ENCODE measurements at places on chromosomes 4 and X.

DNA sequence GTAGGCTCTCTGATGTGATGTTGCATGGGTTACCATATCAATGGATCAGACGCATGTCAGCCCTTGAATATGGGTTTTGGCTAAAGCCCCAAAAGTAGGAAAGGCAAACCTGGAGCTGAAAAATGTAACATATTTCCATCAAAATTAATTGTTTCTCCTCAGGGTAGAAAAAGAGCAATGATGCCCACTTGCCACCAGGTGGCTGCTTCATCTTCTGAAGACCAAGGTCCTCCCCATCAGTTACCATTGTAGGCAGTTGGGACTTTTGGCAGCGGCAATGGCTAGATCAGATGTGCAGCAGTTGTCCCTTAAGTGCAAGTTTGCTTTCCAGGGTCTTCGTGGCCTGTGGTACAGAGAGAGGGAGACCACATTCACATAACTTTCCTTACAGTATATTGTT is 118.2 kb downstream of the NAF1 start:
- DNase-seq, result peak; percentile 3

DNA sequence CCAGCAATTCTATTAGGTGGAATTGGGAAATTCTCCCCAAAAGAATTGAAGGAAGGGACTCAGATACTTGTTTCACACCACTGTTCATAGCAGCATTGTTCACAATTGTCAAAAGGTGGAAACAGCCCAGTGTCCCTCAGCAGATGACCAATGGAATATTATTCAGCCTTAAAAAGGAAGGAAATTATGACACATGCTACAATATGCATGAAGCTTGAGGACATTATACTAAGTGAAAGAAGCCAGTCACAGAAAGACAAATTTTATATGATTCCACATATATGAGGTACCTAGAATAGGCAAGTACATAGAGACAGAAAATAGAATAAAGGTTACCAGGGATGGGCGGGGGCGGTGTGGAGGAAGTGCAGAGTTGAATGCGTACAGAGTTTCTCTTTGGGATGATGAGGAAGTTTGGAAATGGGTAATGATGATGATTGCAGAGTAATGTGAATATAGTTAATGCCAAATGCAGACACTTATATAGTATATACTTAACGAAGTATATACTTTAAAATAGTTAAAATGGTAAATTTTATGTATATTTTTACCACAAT is 29.6 kb downstream of the DOCK11 start:
- DNase-seq, result no peak

GRCh38 chrX:12802741-12803140 is 11.5 kb downstream of the PRPS2 start:
- DNase-seq, result no peak

GRCh38 chr4:2497324-2497723 is 28.4 kb downstream of the RNF4 start:
- DNase-seq, result no peak

GRCh38 chr4:93700571-93700970 is 128.0 kb upstream of the ATOH1 start:
- no peak for DNase-seq

DNA sequence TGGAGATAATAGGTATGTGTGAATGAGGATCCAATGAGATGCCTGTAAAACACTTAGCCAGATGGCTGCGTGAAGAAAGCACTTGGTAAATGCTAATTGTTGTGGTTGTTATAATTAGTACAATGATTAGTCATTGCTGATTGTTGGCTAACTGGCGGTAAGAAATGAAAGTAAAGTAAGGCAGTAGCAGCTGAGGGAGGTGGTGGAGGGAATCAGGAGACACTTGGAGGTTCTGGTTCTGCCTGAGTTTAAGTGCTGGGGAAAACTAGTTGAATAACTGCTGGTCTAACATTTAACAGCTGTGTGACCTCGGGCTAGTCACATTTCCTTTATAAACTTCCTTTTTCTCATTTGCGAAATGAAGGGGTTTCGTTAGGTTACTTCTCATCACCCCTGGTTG is 30.9 kb downstream of the CD38 start:
- no peak for DNase-seq

DNA sequence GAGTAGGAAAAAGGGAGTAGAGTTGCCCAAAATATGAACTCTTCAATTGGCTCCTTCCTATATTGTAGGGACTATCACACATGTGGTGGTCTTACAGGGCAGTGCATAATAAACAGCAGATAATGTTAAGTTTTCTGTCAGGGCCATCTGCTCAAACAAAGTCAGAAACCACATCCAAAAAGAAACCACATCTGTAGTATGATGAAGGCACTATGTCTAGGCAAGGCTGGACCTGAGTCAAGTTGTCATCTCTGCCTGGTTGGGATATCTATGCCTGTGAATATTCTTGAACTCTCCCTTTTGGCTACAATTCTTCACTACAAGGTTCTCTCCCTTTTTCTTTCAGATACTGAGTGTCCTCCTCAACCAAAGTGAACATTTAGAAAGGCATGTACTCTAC is 109.4 kb upstream of the C1GALT1C1 start:
- DNase-seq, result no peak

DNA sequence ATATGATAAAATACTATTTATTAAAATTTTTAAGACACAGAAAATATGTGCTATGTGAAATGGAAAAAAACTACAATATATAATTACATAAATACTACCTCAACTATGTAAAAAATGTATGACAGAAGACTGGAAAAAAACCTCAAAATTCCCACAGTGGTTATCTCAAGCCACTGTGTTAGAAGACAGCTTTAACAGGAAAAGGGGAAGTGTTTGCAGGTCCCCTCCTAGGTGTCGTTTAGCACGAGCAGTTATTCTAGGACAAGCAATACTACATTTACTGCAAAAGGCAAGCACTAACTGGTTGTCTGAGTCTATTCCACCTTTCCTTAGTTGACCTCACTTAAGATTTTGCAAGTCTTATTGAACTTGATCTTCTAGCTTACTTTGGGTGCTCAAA is 44.9 kb upstream of the PHF8 start:
- DNase-seq, result no peak

DNA sequence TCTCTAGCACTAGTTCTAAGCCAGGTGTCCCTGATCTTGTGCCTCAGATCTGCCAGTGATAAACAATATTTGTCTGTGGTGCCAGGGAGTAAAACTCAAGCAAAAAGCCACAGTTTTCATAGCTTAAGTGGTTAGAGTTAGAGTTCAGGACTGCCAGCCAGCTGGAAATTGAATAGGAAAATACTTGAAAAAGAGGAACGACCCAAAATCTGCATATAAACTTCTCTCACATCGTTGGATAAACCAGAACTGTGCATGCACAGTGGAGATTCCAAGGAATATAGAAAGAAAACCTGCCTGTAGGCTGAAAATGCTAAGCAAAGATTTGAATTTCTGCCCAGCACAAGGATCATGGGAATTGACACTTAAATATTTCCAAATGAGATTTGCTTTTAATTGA is 35.0 kb upstream of the GNPDA2 start:
- DNase-seq, result no peak

GRCh38 chr4:37040816-37041215 is 203.7 kb upstream of the NWD2 start:
- DNase-seq, result no peak

DNA sequence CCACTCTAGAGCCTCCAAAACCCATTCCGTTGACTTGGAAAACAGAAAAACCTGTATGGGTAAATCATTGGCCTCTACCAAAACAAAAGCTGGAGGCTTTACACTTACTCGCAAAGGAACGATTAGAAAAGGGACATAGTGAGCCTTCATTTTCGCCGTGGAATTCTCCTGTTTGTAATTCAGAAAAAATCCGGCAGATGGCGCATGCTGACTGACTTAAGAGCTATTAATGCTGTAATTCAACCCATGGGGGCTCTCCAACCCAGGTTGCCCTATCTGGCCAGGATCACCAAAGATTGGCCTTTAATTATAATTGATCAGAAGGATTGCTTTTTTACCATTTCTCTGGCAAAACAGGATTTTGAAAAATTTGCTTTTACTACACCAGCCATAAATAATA is 60.8 kb downstream of the ZNF732 start:
- DNase-seq, result peak; percentile 44

DNA sequence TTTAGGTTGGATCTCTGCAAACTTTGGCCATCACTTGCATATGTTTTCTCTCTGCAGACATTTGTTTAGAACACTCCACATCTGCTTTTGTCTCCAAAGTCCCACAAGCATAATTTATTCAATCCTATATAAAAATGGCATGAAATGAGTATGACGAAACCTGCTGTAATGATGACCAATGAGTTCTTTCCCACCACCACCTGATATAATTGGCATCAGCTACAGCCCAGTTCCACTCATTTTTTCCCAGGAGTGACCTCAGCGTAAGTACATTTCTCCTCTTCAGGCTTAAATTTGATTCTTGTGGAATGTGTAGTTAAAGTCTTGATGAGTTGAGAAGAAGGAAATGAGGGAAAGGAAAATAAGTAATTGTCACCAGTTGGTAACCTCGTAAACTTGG is 205.1 kb downstream of the AWAT2 start:
- DNase-seq, result no peak
